ENCODE measurements at places on chromosomes 13 and 19.

DNA sequence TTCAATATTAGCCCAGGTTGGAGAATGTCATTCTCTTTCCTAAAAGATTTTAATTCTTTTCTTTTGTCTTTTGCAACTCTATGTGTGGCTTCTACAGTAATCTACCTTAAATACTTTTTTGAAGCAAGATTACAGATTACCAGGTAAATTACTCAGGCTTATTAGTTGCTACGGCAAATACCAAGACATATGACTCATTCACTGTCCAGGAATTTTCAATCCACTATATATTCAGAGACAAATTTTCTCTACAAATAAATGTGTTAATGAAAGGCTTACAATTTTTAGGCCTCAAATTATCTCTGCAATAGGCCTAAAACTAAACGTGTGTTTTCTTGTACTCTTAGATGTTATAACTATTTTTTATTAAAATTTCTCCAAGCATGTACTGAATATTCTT is 631.3 kb downstream of the DIAPH3 start:
- no peak for DNase-seq

- no peak for DNase-seq
Observed at GRCh38 chr13:25762281-25762680, 289.5 kb downstream of the SHISA2 start.

DNA sequence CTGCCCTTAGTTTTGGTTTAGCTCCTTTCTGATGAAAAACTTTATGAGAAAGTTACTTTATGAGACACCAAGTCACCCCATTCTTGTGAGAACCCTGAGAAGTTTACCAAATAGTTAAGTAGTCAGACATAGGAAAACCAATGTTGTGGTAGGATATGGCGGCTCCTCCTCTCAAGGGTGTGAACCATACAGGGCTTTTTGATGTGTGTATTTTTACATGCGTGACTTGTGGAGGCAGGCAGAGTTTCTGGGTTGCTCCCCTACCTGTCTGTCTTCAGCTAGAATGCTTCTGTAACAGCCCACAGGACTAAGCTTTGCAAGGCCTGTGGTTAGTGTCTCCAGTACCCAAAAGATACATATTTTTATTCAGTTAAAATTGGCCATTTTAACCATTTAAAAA is 18.3 kb downstream of the UBAC2 start:
- no peak for DNase-seq

DNA sequence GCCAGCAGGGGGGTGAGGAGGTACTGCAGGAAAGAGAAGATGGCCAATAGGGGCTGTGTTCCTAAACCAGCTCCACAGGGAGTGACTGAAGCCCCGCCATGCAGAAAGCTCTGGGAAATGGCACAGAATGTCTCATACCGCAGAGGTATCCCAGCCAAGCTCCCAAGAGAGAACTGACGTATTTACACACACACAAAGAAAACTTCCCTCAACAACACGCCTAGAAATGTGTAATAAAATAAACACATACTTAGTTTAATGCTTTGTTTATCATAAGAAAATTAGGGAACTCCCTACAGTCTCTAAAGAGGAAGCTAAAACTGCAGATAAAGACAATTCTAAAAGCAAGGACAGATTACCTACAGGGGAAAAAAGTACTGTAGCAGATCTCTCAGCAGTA is 40.0 kb downstream of the ESD start:
- DNase-seq: no peak

- DNase-seq: no peak
Observed at GRCh38 chr19:18158467-18158866, 5.5 kb downstream of the PIK3R2 start.

GRCh38 chr13:104008541-104009435 is 942.6 kb upstream of the SLC10A2 start:
- no peak for DNase-seq

DNA sequence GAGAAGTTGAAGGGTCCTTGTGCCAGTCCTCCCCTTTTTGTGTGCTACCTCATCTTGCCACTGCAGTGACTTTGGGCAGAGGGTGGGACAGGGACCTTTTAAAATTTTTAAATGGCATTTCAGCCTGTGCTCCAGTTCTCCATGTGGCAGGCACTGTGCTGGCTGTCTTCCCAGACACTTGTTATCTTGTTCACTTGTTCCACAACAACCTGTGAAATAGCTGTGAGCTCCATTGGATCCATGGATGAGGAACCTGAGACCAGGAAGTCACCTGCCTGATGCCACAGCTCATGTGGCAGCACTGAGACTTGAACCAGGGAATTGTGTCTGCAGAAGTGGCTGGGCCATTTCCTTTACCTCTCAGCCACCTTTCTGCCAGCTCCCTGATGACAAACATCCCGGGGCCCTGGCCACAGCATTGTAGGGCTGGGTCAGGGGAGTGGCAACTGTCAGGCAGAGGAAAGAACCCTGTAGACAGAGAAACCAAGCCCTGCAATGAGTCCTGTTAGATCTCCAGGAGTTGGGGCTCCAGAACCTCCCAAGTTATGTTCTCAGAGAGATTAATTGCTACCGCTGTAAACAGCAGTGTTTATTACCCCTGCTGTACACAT is 6.4 kb downstream of the EGLN2 start:
- no peak for DNase-seq

DNA sequence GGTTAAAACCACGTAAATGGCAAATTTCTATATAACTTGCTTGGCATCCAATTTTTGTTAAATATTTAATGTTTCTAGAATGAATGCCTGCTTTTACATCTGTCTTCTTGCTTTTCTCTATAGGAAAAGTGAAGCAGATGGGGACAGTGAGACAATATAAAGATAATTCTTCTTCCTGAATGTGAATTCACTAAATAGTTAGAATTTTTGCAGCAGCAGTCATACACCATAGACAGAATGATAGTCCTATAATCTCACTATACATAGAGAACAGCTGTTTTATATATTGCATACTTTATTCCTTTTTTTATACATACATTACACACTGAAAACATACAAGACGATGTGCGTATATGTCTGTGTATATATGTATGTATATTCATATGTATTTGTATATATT is 1127.3 kb downstream of the PCDH9 start:
- DNase-seq: no peak

DNA sequence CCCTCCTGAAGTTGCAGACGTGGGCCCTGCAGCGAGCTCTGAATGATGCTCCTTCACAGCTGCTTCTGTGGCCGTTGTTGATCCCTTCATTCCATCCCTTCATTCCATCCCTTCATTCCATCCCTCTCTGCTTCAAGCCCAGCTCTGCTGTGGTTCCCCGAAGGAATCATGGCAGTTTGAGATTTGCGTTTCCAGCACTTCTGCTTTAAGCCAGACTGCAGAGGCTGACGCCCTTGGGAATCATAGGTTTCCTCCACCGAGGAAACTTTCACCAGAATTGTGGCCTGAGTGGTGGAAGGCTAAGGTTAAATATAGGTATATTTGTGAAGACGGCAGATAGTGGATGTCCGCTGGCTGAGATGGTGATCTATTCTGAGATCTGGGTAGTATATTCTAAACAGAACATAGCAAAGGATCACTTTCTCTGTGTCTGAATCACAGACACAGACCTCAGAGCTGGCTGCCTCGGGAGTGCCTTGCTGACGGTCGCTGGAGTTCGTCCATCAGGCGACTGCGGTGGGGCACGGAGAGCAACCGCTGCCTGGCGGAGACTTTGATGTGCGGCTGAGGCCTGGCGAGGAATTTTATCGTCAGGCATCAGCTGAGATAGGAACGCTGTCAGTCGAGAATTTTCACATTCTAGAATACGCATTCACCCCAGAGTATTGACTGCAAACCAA is 42.8 kb upstream of the DCUN1D2 start:
- DNase-seq: no peak

DNA sequence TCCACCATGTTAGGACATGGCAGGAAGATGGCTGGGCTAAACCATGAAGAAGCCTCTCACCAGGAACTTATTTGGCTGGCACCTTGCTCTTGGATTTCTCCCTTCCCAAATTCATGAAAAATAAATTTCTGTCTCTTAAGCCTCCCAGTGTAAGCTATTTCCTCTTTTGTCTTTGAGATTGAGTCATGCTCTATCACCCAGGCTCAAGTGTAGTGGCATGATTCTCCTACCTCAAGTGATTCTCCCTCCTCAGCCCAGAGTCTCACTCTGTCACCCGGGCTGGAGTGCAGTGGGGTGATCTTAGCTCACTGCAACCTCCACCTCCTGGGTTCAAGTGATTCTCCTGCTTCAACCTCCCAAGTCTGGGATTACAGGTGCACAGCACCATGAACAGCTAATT is 12.6 kb downstream of the ZNF888 start:
- no peak for DNase-seq

GRCh38 chr13:41827507-41828213 is 133.2 kb downstream of the VWA8 start:
- DNase-seq: no peak

DNA sequence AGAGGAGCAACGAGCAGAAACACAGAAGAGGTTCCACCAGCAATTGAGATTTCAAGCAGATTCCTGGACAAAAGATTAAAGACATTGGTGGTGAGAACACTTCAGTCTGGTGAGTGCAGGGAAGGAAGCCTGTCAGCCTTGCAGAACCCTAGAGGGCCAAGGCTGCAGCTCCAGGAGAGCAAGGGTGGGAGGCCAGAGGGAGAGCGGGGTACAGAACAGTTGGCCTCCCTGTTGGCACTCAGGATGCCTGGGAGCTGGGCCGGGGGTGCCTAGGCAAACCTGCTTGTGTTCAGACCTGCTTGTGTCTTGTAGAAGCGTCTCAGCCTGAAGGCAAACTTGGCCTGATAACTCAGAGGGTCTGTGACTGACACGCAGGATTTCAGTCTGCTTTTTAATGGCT is 5.1 kb upstream of the LIN7B start:
- DNase-seq: no peak

- no peak for DNase-seq
Observed at GRCh38 chr13:28438067-28438466, 56.9 kb downstream of the FLT1 start.

- DNase-seq: no peak
Observed at GRCh38 chr13:73870970-73871935, 263.0 kb downstream of the KLF12 start.
